ENCODE measurements at places on chromosomes 5 and 9.
A peak's percentile ranks its signal among the peaks of the same experiment; 100 is the strongest.

- no peak for DNase-seq
These were observed 25.7 kb downstream of the CEP120 start for GRCh38 chr5:123397538-123397937.

GRCh38 chr9:97938081-97938644, at the start of gene HEMGN:
HEMGN (minus strand) TSS chr9:97938172; CDS start chr9:97938136, 36 bp downstream.
- no peak for DNase-seq

DNA sequence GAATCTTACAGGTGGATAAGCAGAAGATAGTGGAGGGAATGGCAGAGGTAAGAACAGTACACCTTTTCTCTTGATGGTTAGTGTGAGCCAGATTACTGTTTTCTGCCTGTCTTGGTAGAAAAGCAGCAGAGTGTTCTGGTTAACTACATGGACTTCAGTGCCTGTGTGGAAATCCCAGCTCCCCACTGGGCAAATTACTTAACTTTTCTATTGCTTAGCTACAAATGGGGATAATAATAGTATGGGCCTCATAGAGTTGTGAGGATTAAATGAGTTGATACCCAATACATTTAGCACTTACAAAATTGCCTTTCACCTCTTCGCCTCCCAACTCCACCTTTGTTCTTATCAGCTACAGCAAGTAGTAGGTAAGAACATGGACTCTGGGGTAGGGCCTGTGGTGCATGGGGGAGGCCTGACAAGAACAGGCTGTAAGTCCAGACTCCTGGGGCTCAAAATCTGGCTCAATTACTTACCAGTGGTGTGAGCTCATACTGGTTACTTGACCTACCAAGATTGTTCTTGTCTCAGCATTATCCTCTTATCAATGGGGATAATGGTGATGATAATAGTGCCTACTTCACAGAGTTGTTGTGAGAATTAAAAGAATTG, 125.1 kb downstream of the LIFR start:
- no peak for DNase-seq

GRCh38 chr5:153987301-153987700, 51.4 kb downstream of the FAM114A2 start:
- DNase-seq: no peak

DNA sequence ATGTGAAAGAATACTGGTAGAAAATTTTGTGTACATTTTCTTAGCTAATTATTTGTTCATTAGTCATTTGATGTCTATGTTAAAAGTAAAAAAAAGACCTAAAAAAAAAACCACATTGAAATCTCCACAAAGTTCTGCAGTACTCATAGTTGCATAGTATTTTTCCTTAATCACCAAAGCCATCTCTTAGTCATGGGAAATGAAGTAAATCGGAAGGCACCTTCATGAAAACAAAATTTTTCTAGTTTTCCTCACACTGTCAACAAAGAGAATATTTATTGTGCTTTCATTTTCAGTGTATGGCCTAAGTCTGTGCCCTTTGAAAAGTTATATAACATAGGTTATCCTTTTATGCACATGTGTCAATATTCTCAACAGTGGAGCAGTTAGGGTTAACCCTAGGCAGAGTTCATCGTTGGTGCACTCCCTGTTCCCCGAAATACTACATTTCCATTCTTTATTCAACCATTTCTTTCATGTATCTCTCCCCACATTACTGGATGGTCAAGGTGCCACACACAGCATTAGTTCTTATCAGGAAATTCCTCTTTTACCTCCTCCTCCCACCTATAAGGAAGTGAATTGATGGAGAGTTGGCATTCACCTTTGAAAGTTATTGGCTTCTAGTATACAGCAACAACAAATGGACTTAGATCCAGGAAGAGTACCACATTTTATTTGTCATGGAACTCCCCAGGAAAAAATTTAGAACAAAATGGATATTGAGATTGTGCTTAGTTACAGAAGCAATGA, 93.1 kb downstream of the NUDT12 start:
- DNase-seq: no peak

DNA sequence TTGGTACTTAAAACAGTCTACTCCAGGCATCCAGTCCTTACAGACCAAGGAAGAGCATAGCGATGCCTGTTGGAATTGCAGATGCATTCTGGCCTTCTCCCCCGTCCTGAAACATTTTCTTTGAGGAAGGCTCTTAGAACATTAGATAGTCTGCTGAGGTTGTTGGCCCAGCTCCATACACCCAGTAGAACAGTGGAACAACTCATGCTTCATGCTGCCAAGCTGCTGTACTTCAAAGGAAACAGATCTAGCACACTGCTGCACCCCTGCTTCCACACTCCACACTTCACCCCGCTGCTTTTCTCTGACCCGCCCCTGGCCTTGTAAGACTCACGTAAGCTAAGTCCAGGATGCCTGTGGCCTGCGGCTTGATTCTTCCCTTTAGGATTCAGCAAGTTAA, 33.4 kb upstream of the NCS1 start:
- peak; percentile 58 for DNase-seq

DNA sequence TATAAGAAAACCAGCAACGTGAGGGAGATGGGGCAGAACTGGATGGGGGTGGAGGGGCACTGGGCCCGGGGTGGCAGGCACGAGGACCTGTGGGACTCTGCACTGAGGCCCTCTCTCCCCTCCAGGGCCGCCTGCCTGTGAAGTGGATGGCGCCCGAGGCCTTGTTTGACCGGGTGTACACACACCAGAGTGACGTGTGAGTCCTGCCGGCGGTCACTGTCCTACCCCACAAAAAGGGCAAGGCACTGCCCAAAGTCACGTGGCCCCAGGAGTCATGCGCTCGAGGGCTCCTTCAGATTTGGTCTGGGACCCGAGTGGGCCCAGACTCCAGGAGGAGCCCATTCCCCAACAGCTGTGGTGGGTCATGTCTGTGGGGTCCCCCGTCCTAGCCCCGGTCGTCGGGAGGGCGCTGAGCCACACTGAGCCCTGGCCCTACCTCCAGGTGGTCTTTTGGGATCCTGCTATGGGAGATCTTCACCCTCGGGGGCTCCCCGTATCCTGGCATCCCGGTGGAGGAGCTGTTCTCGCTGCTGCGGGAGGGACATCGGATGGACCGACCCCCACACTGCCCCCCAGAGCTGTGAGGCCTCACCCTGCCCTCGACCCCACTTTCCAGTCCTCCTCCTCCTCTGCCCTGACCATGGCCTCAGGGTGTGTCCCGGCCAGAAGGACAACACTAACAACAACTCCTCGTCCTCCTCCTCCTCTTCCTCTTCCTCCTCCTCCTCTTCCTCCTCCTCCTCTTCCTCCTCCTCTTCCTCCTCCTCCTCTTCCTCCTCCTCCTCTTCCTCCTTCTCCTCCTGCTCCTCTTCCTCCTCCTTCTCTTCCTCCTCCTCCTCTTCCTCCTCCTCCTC, 9.7 kb downstream of the FGFR4 start:
- no peak for DNase-seq

DNA sequence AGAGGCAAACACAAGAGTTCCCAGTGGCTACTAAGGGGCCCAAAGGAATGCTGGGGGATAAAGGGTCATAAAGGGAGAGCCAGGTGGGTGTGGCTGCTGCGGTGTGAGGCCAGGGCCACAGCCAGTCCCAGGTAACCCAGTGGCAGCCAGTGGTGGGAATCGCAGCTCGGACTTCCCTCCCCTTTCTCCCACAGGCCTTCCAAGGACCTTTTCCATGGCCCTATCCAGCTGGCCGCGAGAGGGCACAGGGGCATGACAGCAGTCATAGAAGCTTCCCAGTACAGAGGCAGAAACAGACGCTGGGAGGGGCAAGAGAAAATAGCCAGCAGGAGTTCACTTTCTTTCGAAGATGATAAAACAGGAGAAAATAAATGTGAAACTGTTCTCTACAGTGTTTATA, 257.6 kb downstream of the SEMA5A start:
- DNase-seq: no peak

GRCh38 chr5:6543346-6543730, 89.5 kb downstream of the NSUN2 start:
- DNase-seq: no peak

GRCh38 chr5:170334626-170335025, 37.0 kb upstream of the LCP2 start:
- DNase-seq: no peak

- DNase-seq: no peak
These were observed 5.3 kb downstream of the ASPN start for GRCh38 chr9:92476962-92477361.

- no peak for DNase-seq
These were observed 68.8 kb downstream of the C9orf50 start for GRCh38 chr9:129552064-129552463.

GRCh38 chr5:173290477-173291131, 37.6 kb downstream of the STC2 start:
- DNase-seq: no peak

DNA sequence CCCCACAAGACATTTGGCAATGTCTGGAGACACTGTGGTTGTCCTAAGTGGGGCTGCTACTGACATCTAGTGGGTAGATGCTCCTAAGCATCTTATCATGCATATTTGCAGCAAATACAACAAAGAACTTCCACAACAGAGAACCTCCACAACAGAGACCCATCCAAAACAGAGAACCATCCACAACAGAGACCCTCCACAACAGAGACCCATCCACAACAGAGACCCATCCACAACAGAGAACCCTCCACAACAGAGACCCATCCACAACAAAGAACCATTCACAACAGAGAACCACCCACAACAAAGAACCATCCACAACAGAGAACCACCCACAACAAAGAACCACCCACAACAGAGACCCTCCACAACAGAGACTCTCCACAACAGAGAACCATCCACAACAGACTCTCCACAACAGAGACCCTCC, 32.8 kb downstream of the ARPC5L start:
- DNase-seq: no peak

- DNase-seq: no peak
These were observed 67.8 kb upstream of the IL33 start for GRCh38 chr9:6147846-6148245.

DNA sequence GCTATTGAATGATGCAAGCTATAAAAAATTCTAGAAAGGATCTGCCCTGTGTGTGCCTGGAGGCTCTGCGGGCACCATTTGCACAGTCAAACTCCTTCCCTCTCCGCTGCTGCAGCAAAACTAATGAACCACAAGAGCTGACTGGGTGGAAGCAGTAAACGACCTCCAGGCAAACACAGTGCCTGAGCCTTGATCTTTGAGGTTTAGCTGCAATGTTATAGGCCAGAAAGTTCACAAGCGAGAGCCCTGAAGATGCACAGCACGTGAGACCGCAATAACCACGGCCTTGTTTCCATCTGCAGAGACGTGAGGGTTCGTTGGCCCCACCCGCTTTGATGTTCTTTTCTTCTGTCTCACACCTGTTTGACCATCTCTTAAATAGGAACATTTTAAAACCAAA, 69.2 kb upstream of the S1PR3 start:
- no peak for DNase-seq

- DNase-seq: no peak
These were observed 7.8 kb upstream of the C9orf40 start for GRCh38 chr9:74960561-74960960.

- DNase-seq: no peak
These were observed 3.9 kb downstream of the VCAN start for GRCh38 chr5:83475391-83475863.

DNA sequence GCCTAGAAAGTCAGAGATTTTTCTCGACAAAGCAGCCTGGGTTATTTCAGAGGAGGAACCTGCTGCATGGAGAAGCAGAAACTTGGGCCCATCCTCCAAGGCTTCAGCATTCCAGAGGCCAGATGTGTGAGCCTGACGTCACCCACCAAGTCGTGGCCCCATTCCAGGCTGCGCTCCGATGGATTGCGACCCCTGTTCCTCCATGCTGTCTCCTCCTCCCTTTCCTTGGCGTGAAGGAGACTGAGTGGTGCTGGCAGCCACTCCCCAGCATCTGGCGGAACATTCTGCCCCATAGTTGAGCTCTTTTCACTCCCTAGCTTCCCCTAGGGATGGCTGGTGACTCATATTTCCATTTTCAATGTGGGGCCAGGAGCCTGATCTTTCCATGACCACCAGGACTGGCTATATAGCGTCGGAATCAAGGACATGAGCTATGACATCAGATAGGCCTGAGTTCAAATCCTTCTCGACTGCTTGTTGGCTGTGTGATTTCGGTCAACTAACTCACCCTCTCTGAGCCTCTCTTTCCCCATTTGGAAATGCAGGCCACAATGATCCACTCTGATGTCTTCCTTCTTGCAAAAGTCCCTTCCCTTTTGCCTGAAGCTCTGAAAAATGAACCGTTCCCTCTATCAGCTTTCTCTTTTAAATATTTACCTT, 24.5 kb upstream of the DUSP1 start:
- no peak for DNase-seq

GRCh38 chr9:101477214-101477613, 41.6 kb upstream of the ALDOB start:
- no peak for DNase-seq

GRCh38 chr5:127660047-127660733, 11.3 kb downstream of the CTXN3 start:
- no peak for DNase-seq

DNA sequence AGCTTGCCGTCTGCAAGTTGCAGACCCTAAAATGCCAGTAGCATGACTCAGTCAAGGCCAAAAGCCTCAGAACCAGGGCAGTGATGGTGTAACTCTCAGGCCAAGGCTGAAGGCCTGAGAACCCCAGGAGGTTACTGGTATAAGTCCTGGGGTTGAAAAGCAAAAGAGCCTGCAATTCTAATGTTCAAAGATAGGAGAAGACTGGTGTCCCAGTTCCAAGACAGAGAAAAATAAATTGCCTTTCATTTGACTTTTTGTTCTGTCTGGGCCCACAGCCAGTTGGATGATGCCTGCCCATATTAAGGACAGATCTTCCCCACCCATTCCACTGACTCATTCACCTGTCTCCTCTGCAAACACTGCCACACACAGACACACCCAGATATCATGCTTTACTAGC, 673.2 kb downstream of the CDH18 start:
- no peak for DNase-seq

GRCh38 chr5:76224898-76225297, 141.7 kb downstream of the SV2C start:
- DNase-seq: no peak

GRCh38 chr5:162209005-162209605, 141.5 kb downstream of the GABRG2 start:
- no peak for DNase-seq

DNA sequence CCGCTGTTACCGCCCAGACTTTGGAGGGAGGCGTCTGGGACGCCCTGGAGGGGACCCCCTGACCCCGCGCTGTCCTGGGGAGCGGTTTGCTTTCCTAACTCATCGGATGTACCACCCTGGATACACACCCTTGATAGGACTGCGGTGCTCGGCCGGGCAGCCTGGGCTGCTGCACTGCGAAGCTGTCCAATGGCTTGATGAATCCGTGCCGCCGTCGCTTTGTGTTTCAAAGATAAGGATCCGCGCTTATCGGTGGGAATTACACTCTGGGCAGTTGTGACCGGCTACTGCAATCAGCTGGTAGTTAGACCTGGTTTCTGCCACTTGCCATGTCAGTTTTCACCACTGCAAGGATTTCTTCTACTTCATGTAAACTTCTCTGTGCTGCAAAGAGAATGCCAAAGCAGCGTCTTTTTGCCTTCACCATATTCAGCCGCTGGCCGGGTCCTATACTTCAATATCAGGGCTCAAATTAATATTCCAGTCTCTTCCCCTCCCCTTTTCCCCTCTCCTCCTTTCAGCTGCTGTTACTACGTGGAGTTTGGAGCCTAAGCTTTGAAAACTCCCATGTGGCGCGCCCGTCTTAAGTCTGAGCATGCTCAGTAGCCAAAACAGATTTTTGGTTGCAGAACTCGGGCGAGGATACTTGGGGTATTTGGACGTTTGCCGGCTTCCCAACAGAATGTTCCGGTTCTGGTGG, 727 bp downstream of the SMAD5 start:
- DNase-seq: peak; percentile 21

- DNase-seq: no peak
These were observed 384.8 kb downstream of the MAT2B start for GRCh38 chr5:163890261-163890660.

Data from frontal cortex (tissue), 4 donors.